Islet precursor cell (in vitro differentiated cells): ENCODE measurements at places on chromosomes 7 and 10.
A peak's percentile ranks its signal among the peaks of the same experiment; 100 is the strongest.

GRCh38 chr10:21326594-21327288 lies 198.7 kb downstream of the SKIDA1 start:
- DNase-seq, result no peak

GRCh38 chr7:135758531-135758932 lies 9.9 kb upstream of the FAM180A start:
- DNase-seq, result peak; percentile 90

- DNase-seq, result peak; percentile 29
These were observed 2.6 kb downstream of the TBRG4 start for GRCh38 chr7:45108863-45109262.

GRCh38 chr7:101933028-101933427 lies 115.6 kb downstream of the CUX1 start:
- no peak for DNase-seq

- DNase-seq, result no peak
These were observed 88.0 kb downstream of the CFTR start for GRCh38 chr7:117567781-117568180.

- peak; percentile 38 for DNase-seq
These were observed 78.9 kb upstream of the INSYN2A start for GRCh38 chr10:127275272-127275671.

DNA sequence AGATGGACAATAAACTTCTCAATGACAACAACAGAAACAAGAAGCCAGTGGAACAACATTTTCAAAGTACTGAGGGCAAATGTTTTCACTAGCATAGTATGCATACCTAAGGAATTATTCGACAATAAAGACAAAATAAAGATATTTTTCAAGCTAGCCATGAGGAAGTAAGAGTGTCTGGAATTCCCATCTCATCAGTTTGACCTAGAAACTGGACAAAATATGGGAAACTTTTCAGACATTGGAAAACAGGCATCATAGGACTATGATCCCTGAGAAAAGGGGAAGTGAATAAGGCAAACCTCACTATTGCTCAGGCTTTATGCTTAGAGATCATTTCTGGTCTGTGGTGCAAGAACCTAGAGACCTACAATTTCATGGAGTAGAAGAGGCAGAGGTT lies 86.3 kb downstream of the OAT start:
- DNase-seq, result no peak

GRCh38 chr10:132342553-132342952 lies 10.6 kb downstream of the LRRC27 start:
- DNase-seq, result no peak

DNA sequence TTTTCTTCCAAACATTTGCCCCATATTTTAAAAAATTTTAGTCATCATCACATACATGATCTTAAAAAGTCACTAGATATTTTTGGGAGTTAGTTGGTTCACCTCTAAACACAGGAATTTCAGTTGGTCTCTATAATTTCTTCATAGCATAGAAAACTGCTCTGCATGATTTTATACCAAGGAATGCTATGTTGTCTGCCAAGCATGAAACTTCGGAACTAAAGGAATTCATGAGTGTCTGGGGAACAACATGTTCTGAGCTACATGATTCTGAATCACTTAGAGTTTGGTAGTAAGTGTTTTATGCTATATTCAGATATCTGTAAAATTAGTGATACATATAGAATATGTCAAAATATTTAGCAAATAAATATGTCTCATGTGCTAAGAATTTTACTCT lies 957.8 kb downstream of the GATA3 start:
- DNase-seq, result no peak

GRCh38 chr10:81116990-81117389 lies 579.3 kb downstream of the SH2D4B start:
- no peak for DNase-seq

DNA sequence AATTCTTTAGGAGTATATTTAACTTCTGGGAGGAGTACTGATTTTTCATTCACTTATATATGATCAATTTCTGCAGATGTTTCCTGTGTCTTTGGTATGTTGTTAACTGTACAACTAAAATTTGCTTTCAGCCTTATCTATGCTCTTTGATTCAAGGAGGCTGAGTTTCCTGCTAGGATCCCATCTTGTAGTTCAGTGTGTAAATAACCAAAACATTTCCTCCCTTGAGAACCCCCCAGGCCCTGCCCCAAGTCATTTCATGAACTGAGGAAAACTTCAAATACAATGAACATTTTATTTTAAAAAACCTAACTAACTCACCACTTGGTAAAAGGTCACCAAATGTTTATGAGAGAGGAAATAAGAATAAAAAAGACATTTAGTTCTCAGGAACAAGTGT lies 55.5 kb downstream of the VWA2 start:
- no peak for DNase-seq

DNA sequence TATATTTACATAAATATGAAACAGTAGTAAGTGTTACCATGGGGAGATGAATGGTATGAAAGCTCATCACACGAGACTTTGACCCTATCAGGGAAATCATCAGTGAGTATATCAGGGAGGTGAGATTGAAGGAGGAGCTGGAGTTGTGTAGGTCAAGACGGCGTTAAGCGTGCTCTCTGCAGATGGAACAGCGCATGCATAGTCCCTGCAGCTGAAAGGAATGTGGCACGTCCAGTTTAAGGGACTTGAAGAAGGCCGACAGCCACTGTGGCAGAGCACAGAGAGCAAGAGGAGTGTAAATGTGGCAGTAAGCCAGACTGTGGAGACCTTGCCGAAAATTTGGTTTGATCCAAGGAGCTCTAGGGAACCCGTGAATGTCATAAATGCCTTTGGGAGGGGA lies 38.9 kb downstream of the POU6F2 start:
- DNase-seq, result peak; percentile 85
